ENCODE measurements at places on chromosomes 1 and 21.

DNA sequence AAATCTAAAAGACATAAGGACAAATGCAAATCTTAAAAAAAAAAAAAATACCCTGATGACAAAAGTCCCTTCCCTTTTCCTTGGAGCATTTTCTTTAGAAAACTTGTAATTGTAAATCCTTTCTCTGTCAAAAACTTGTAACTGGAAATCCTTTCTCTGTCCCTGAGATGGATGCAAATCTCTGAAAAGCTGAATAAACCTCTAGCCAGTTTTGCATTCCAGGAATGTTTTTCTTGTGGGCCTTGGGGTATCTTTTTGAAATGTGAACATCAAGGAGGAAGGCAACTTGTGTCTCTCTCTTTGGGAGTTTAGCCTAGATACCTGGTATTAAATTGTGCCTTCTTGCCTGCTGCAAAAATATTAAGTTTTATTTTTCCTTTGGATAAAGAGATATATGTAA is 305.3 kb downstream of the KCNT2 start:
- no peak for DNase-seq

GRCh38 chr21:35134309-35134708 is 85.2 kb upstream of the RUNX1 start:
- DNase-seq: no peak

DNA sequence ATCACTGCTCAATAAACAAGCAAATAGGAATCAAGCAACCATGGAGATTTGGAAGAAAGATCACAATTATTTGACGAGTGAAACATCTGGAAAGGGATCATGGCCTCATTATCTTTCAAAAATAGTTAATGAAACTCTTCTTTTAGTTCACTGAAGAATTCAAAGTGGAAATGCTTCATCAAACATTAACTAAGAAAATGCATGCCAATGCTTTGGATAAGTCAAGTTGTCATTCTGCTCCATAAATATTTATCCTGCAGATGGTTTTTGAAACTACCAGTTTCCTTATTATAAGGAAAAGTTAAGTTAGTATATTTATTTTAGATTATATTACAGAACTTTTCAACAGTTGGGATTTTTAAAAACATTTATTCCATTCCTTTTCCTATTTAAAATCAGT is 206.5 kb upstream of the ADGRL2 start:
- no peak for DNase-seq

DNA sequence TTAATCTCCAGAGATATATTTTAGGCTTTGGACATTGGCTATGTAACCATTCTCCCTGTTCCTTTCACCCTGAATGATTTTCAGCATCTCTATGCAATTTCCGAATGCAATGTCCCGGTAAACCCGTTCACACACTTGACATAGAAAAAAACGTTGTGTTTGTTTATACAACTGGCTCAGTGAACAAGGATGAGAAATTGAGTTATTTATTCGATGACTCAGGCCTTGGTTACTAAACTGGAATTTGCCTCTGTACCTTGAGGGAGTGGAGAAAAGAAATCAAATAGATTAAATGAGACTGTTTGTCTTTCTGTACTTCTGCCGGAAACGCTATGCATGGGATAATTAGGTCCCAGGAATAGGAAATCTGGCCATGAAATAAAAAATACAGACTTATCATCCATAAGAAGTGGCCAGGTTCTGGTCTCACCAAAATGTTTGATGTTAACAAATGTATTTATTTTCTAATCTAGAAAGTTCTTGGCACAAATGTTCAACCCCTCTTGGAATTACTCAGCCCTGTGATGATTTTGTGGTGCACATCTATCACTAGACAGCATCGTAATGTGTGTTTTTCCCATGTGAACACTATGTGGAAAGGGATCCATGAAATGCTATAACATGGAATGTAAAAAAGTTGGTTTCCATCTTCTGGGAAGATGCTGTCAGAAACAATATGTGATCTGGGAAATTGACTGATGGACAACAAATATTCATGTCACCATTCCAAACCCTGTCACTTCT is 253.9 kb downstream of the DUSP10 start:
- DNase-seq: no peak

DNA sequence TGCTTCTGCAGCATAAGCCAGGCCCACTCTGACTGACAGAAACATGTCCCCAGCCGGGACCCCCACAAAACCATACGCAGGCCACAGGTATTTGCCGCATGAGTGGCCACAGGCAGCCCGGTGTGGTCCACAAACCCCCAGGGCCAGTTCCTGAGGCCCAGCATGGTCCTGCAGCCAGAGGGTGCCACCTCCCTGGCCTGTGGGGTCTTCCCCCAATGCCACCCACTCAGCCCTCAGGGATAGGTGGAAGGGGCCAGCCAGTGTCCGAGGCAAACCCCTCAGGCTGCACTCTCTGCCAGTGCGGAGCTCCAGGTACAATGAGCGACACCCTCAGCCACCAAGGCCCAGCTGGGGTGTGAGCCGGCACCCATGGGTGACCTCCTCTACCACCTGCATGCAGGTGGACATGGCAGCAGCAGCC is 43.5 kb downstream of the UBE2G2 start:
- DNase-seq: no peak

- no peak for DNase-seq
Measured at GRCh38 chr1:204074274-204075138, 1.6 kb downstream of the SOX13 start.

GRCh38 chr1:186066411-186066810 is 308.6 kb downstream of the TPR start:
- DNase-seq: no peak

GRCh38 chr1:23384312-23385058 is 14.8 kb upstream of the ZNF436 start:
- no peak for DNase-seq

DNA sequence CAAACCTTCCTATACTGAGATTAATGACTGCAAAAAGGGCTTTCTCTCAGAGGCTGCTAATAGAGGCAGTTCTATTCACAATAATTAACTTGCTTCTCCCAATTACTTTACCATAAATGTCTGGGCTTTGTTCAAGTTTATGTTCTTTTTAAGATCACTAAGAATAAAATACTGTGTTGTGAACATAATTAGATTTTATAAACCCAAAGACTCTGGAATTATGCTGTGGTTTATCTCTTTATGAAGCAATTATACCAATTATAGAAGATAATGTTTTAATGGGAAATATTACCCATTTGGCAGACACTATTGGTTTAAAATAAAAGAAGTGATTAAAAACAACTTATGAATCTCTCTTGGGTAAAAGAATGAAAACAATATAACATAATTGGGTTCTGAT is 43.5 kb upstream of the IL12RB2 start:
- DNase-seq: no peak

- no peak for DNase-seq
Measured at GRCh38 chr1:98157524-98158313, 236.9 kb upstream of the DPYD start.

DNA sequence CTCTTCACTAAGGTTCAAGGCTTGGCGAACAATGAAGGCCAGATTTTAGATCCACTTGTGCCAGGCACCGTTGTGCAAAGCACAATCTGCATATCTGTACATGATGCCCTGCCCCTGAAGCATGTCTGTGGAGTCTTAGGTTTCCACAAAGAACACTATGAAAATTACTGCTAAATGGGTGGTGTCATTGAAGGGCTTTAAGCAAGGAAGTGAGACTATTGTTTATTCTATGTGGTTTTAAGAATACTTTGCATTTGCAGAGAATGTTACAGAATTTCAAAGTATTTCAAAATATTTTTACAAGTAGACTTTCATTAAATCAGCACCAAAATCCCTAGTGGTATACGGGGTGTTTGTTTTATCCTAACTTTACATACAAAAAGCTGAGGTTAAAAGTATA is 8.8 kb downstream of the TSEN15 start:
- no peak for DNase-seq

- DNase-seq: no peak
Measured at GRCh38 chr1:109877317-109877771, 33.3 kb upstream of the CSF1 start.

DNA sequence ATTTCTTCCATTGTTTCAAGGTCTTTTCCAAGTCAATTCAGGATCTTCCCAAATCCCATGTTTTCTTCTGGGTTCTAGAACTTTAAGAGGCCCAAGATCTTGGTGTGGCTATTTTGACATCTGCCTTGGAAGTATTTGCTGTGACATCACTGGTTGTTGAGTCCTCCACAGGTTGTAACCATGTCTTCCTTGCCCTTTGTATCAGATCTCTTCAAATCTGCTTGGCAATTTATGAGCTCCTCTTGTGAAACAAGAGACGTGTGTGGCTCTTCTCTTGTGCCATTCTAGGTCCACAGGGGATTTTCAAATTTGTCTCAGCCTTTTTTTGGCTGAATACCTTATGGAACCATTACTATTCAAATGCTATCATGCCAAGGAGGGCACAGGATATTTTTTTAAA is 60.3 kb upstream of the KCNK2 start:
- DNase-seq: no peak

DNA sequence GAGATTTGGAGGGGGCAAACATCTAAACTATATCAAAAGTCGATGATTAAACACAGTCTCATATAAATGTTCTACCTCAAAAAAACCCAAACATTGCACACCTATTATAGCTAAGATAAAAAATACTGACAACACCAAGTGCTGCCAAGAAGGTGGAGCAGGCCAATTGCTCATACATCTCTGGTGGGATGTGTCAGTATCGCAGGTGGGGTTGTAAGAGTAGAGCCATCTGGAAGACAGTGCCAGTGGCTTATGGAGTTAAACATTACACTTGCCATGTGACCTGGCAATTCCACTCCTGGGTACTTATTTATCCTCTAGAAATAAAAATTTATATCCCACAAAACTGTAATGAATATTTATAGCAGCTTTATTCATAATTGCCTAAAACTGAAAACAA is 213.4 kb downstream of the DISC1 start:
- DNase-seq: no peak

DNA sequence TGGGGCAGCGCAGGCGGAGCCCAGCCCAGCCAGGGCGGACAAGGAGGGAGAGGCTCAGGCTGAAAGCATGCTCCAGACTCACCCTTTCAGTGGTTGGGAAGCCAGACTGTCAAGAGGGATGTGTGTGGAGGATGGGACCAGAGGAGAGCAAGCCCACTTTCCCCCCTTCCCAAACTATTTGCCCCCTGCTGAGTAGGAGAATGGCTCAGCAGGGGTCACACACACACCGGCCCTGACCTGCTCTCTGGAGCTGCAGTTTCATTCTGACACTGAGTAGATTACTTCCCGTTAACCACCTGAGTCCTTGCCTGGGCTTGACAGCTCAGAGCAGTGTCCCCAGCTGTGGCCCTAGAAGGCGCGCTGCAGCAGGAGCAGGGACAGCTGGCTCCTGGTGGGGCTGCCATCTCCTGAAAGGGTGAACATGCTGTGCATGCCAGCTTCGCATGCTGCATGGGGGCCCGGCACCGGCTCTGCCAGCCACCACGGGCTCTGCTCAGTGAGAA is 51.6 kb upstream of the CNTN2 start:
- DNase-seq: peak; percentile 61

DNA sequence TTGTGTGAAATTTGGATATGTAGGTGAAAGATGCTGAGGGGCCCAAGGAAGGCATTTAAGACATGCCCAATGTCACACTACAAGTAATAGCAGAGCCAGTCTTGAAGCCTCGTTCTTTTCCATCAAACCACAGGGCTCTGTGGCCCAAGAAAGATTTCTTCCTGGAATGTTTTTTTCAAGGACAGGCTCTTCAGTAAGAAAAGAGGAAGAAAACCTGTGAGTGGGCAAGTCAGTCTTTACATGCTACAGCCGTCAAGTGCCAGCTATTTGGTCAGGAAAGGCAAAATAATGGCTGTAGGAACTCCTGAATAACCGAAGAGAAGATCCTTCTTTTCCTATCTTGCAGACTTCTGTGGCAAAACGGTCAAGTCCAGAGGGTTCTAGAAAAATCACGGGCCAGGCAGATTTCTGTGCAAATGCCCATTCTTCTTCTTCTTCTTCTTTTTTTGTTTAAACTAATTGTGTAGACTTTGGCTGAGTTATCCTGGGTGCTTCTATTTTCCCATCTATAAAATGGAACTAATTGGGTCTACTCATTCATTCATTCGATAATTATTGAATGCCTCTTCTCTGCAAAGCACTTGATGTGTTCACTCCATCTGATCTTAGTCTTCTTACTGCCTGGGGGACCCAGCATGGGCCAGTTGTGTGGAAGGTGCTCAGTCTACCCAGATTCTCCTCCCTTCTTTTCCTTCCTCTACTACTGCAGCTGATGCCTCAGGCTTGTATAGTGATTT is 1.9 kb upstream of the ID3 start:
- DNase-seq: no peak

GRCh38 chr21:38327984-38328383 is 71.2 kb downstream of the KCNJ15 start:
- no peak for DNase-seq

DNA sequence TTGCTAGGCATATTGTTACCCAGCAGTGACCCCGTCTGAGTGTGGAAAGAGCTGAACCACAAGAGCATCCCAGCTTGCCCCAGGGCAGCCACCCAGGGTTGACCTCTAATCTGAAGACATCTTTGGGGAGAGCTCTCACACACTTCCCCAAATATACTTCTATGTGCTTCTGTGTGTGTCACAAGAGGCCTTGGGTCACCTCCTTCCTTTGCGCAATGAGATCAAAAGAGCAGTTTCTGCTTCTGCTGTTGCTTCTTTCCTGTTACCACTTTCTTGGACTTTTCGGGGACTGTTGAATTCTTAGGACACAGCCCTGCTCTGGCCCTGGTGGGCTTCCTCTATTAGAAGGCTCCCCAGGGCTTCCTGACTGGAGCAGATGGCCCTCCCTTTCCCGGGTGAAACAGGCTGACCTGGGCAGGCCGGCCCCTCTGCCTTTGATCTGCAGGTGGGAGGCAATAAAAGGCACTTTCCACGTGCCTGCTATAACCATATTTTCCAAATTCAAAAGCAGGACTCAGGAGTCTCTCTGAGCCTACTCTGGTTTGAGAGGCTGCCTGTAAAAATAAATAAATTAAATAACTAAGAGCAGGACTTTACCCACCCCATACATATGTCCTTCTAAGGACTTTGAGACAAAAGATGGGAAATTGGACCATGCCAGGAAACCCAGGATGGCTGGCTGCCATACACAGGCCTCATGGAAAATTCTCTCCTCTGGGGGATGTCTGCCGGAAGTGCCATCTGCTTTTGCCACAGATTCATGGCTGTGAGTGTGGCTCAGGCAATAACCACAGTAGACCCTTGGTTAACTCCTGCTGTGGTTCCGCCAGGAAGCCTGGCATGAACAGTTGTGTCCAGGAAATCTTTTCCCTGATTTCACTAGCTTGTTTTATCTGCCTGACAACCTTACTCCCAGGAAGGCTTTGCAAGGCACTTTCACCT is 28.3 kb upstream of the RCSD1 start:
- DNase-seq: no peak

DNA sequence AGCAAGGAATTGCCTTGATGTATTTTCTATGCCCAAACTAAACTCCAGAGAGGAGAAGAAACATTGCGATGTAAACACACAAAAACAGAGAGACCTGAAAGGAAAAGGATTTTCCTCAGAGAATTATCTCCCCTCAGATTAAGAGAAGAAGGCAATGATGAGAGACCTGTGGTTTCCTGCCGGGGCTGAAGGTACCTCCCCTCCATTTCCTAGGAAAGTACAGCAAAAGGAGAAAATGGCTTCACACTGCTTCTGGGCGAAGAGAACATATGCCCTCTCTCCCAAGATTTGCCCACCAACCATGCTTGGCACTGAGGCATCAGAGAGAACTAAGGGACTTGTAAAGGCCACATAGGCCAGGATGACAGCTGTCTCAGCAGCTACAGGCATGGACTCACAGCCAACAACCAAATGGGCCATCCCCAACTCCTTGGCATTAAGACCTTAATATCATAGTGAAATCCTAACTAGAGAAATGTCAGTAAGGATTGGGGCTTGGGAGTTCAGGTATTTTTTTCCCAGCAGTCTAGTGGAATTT is 523.0 kb downstream of the PTPRC start:
- no peak for DNase-seq
